Stimulated activated CD4-positive, alpha-beta T cell treated with anti-CD3 and anti-CD28 coated beads, Interleukin-4, amount 100 ng/mL, for 48 hours (primary cell): ENCODE measurements at places on chromosomes 7 and 10.

DNA sequence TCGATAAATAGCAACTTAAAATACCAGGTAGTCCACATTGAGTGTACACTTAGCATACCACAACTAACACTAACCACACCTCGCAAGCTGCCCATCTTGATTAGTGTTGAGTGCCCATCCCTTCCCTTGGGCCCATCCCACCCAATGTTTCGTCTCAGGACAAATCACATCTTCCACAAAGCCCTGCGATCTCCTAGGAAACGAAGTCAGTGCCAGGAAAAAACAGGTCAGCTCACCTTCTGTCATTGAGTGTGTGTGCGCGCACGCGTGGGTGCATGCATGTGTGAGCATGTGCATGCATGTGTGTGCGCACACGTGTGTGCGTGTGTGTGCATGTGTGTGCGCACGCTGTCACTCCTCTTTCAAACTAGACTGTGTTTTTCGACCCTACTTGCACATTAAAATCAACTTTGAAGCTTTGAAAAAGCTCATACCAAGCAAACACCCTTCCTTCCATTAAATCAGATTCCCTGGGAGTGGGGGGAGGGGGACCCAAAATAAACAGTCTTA lies 48.8 kb upstream of the OPALIN start:
- DNase-seq = no peak

DNA sequence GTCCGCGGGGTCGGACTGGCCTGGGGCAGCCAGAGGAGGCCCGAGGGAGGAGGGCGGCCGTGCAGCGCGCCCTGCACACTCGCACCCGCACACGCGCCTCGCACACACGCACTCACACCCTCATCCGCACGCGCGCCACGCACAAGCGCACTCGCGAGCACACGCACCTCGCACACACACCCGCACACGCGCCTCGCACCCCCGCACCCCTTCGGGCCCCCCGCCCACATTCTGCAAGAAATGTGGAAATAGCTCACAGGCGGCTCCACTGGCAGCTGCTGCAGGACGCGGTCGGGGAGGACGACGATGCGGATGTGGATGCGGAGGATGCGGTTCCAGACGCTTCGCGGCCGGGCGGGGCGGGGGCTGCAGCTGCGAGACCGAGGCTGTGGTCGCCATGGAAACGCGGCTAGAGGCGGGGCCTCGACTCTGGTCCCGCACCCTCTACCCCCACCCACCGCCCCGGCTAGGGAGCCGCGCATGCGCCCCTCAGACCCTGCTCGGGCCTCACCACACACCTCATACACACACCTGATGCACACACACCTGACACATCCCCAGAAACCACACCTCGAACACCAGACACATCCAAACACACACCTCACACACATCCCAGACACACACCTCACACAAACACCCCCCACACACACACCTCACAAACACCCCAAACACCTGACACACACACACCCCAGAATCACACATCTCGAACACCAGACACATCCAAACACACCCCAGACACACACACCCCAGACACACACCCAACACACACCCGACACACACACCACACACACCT lies at the start of gene CALY:
CALY (minus strand) TSS at position 320 of the 793 bp plus-strand sequence. CDS start 7,907 bp downstream, outside the sequence.
- peak; percentile 53 for DNase-seq

- DNase-seq = peak; percentile 47
Observed at GRCh38 chr7:99997545-99998137, 17.8 kb upstream of the ZKSCAN1 start.

- DNase-seq = no peak
Observed at GRCh38 chr10:32065856-32066255, 9.6 kb upstream of the KIF5B start.

DNA sequence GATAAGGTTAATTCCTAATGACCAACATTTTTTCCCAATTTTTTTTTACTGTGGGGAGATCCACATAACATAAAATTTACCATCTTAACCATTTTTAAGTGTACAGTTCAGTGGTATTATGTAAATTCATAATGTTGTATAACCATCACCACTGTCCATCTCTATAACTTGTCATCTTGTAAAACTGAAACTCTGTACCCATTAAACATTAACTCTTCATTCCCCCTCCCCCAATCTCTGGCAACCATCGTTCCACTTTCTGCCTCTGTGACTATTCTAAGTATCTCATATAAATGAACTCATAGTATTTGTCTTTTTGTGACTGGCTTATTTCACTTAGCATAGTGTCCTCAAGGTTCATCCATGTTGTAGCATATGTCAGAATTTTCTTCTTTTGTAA lies 46.0 kb upstream of the HPS1 start:
- no peak for DNase-seq

DNA sequence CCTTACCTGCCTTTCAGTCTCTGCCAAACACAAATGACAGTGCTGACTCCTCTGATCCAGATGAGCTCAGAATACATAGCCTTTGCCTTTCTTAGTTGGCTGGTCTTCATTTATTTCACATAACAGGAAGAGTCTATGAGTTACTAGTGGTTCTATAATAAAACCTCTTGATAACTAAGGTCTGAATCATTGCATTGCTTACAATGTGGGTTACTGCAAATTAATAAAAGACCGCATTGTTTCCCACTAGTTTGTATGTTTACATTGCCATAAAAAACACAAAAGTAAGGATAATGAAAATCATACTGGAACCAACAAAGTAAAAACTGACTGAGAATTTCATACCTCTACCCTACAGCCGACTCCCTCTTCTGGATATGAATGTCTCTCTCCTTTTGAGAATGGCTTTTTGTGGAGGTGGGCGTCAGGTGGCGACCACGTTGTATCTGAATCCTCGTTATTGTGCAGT lies 62.0 kb upstream of the AKR1E2 start:
- no peak for DNase-seq

DNA sequence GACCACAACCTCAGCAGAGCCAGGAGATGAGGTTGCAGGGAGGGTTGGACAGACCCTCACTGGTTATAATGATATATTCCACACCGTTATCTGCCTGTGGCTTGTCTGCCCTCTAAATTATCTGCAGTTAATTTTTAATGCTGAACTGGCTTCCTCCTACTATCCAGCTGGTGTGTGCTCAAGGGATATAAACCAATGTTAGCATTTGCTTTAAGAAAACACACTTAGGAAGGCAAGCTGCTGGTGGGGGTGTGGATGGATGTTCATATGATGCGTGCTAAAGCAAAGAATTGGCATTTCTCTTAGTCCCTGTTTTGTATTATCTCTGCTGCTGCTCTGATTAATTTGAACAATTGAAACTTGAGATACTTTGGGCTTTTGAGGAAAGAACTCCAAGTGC lies 132.2 kb upstream of the NPVF start:
- no peak for DNase-seq

DNA sequence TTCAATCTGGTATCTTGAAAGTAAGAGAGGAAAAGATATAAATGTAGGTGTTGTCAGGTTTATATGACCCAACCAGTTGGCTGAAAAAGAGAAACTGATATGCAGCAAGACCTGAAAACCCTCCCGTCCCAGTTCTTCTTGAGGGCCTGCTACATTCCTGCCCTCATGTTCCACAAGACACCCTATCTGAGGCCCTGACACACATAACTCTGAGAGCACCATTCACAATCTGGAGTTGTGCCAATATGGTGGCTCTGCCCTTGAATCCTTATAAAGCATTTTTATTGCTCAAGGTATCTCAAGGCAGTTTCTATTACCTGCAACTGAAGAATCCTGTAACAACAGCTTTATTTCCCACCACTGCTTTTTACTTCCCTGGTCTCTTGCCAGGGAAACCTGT lies 17.0 kb downstream of the XPNPEP1 start:
- no peak for DNase-seq
